ENCODE measurements at places on chromosomes 3 and 15.

DNA sequence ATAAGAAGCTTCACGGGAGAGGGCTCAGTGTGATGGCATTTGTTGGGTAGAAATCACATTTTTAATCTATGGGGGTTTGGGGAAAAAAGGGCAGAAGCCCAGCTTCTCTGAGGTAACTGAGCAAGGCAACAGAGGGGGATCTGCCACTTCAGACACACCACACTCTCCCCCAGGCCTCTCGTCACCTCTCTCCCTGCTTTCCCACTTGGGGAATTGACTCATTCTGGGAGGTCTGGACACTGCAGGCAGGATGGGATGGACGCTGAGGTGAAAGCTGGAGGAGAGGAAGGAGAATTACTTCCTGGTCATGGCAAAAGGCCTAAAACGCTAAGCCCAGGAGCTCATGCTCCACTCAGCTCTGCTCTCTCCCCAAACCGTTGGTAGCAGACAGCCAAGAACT is 33.2 kb downstream of the MYO5C start:
- DNase-seq = no peak

DNA sequence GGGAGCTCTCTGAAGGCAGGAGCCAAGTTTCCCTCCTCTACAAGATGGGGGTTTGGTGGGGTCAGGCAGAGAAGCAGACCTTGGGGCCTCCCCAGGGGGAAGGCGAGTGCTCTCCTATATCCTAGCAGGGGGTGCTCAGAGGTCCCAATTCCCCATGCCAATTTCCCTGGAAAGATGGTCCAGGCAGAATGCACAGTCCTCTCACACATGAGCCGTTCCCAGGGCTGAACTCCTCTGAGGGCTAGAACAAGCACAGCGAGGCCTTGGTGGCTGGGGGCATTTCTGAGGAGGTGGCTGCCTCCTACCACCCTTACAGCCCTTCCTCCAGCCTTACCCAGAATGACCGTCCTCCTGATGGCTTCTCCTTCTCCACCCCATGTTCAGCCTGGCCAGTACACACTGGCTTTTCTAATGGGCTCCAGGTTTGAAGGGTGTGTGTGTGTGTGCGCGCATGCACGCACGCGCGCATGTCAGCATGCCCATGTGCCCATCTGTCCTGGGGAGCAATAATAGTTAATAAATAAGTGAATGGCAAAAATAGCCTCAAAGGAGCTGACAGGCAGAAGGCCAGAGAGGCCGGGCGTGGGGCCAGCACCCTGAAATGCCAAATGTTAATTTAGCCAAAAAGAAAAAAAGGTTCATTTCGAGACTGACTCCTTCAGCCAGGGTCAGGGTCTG is 24.4 kb downstream of the ADCY5 start:
- no peak for DNase-seq

DNA sequence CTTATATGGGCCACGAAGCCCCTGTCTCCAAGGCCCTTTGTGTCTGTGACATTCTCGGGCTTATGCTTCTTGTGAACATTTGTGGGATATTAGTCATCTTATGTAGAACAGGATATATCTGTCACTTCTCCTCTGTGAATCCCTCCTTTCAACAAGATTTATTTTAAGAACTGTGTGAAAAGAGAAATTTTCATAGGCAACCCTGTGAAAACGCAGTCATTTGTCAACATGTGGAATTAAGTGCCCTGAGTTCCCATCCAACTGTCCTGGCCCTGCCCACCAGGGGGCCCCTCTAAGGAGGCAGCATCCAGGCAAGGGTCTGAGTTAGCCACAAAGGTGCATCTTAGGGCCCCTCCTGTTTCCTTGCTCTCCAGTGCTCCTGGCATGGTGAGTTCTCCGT is 76.8 kb upstream of the CHRNA7 start:
- DNase-seq = no peak

- DNase-seq = no peak
Observed at GRCh38 chr15:68635141-68635540, 56.3 kb downstream of the CORO2B start.

DNA sequence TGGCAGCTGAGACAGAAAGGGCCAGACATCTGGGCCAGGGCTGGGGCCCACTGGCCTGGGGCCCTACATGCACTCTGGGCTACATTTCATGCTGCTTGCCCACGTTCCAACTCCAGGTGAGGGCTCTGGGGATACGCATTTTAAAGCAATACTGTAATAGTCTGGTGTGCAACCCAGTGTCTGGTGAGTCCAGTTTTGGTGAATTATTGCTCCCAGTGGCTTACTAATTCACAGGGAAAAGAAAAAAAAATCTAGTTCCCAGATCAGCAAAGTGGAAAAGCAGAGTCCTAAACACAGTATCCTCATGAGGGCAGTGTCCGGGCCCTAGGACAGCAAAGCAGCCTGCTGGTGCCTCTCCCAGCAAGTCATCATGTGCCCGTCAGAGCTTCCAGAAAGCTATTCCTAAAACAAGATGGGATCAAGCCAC is 82.4 kb downstream of the CCNL1 start:
- no peak for DNase-seq

Data from CD4-positive, alpha-beta T cell treated with Interleukin-15 for 1 hour (primary cell).